ENCODE measurements at places on chromosomes 7 and 10. TPM values are rescaled to one million over a fixed set of nuclear protein-coding genes. Genes with fewer than 3 reads are reported as not detected.

Gene SRGN
- total RNA-seq: not detected

Gene ZPBP
- total RNA-seq: not detected

DNA sequence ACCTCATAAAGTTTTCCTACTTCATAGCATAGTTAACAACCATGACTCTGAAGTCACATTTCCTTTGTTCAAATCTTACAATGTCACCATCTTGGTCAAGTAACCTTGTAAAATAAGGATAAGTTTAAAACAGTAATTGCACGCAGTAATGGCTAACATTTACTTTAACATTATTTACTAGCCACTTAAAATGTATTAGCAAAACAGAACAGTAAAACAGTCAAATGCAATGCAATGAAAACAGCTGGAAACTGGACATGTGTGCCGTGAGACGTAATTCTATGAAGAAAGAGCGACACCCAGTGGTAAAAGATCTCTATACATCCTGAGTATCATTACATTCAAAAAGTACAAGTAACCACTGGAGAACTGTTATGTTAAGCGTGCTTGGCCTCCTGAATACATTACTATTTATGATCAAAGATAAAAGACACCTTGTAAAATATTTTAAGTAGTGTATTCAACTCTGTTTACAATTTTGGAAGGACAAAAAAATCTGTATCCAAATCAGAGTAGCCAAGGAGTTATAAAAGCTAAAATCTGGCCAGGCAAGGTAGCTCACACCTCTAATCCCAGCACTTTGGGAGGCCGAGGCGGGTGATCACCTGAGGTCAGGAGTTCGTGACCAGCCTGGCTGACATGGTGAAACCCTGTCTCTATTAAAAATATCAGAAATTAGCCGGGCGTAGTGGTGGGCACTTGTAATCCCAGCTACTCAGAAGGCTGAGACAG, 27.2 kb downstream of the ATE1 start:
- no peak for DNase-seq

- DNase-seq: no peak
Measured at GRCh38 chr10:117539903-117540639, 2.5 kb upstream of the EMX2 start.

Gene NOS3
- total RNA-seq: 4.4 TPM

GRCh38 chr10:32143302-32143847, 87.2 kb upstream of the KIF5B start:
- DNase-seq: no peak

DNA sequence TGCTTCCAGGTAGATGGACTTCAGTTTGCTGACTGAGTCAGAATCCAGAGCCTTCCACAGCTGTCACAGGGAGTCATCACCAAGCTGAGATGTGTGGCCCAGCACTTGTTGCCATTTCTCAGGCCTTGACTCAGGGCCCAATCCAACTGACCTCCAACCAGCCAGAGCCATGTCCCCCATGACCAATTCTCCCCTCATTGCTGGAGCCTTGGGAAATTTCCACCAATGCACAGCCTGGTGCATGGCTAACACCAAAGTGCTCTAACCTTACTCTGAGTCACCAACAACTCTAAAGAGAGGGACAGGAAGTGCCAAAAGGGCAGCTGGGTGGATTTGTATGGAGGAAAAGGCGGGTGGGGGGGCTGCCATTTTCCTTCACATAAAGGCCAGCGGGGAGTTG, 13.4 kb upstream of the GLI3 start:
- no peak for DNase-seq

Gene FLNC
- 12.0 TPM for total RNA-seq

DNA sequence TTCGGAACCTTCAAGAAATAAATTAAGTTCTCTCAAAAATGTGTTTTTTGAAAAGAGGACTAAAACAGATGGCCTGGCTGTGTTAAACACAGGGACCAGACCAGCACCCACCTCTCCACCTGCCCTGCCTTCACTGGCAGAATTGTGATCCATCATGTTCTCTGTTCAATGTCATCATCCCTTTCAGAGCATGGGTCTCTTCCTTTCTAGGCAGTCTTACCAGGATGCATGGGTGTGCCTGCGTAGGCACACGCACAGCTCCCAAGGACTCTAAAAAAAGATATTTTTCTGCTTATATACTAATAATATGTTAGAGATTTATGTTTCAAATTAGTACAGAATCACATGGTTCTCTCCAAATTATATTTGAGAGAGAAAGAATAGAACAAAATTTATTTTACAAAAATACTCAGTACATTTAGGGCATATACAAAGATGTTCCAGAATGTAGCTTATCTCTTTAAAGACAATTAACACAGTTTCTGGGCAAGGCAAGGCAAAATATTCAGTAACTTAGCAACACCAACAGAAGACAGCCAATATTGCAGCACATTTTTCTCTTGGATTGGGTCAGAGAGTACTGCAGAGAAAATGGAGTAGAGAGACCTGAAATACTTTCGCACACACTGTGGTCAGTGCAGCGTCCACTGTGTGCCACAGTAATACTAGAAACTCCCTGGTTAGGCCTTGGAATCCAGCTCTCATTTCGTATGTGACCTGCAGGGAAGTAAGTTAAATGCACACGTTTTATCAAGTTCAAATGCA, 52.8 kb downstream of the EGFR start:
- DNase-seq: no peak

Gene CRPPA
- 0.71 TPM for total RNA-seq

- no peak for DNase-seq
Measured at GRCh38 chr7:87231711-87232110, 12.2 kb upstream of the TMEM243 start.

Gene ADIRF
- total RNA-seq: not detected

Gene ZFYVE27
- 22.7 TPM for total RNA-seq

DNA sequence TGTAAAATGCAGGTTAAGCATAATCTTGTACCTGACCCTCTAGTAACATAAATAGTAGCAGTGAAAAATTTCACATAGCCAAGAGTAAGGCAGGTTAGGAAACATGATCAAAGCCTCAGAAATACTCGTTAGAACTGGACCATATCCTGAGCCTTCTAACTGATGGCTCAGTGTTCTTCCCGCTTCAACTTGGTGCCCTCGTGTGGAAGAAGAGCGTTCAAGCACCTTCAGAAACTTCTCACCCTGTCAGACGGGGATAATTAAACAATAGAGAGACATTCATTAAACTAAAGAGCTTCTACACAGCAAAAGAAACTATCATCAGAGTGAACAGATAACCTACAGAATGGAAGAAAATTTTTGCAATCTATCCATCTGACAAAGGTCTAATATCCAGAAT, 124.5 kb downstream of the MYOF start:
- no peak for DNase-seq

- no peak for DNase-seq
Measured at GRCh38 chr10:101111547-101111946, 19.6 kb upstream of the TLX1 start.

- no peak for DNase-seq
Measured at GRCh38 chr10:122350893-122351292, 23.6 kb upstream of the PLEKHA1 start.

Gene SPDYE9
- not detected for total RNA-seq

DNA sequence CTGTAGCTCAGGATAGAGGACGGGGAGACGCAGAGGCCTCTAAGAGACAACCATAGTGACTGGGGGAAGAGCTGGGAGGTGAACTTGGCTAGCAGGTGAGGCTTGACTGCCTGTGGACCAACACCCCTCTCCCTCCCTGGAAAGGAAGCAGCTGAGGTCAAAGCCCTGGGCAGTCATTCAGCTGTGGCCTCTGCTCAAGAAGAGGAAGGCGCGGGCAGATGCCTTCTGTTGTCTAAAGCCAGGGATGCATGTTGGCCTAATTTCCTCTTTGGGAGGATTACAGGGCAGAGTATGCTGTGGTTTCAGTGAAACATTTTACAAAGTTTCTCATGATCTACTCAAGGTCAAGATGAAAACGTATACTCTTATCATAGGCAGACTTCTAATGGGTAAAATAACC, 327.1 kb downstream of the PRPF18 start:
- DNase-seq: no peak

- DNase-seq: no peak
Measured at GRCh38 chr10:1061930-1062774, 6.0 kb downstream of the WDR37 start.

Gene C7orf57
- total RNA-seq: 0.56 TPM

- DNase-seq: no peak
Measured at GRCh38 chr10:20877986-20878983, 18.8 kb downstream of the NEBL start.

Gene EBLN1
- not detected for total RNA-seq
